ENCODE measurements at places on chromosomes 16 and 17. TPM values are rescaled to one million over a fixed set of nuclear protein-coding genes. Genes with fewer than 3 reads are reported as not detected.

DNA sequence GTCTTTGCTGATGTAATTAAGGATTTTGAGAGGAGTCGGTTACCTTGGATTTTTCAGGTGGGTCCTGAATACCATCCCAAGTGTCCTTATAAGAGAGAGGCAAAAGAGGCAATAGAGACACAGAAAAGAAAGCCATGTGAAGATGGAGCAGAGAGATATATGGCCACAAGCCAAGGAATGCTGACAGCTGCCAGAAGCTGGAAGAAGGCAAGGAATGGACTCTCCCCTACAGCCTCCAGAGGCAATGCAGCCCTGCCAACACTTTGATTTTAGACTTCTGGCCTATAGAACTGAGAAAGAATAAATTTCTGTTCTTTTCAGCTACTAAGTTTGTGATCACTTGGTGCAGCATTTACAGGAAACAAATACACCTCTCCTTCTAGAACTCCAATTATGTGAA lies 8.2 kb upstream of the RNFT1 start:
- DNase-seq, result no peak

GRCh38 chr16:78504401-78504851 lies 405.0 kb downstream of the WWOX start:
- no peak for DNase-seq

GRCh38 chr16:3752984-3753383 lies 35.7 kb upstream of the TRAP1 start:
- no peak for DNase-seq

Gene ZNF18
- total RNA-seq, result 8.0 TPM

Gene EVPL
- total RNA-seq, result 0.17 TPM

Gene EFCAB5
- total RNA-seq, result 0.28 TPM
